H1 (cell line): ENCODE measurements at places on chromosomes 12 and 14. TPM values are rescaled to one million over a fixed set of nuclear protein-coding genes. Genes with fewer than 3 reads are reported as not detected.
A peak's percentile ranks its signal among the peaks of the same experiment; 100 is the strongest.

GRCh38 chr12:49887536-49888401, 15.9 kb downstream of the FAIM2 start:
- H3K36me3 ChIP-seq: no peaks in the 10 kb centered on the region
- no peak overlapping the region for H3K27ac ChIP-seq
- no peaks in the 10 kb centered on the region for H3K27me3 ChIP-seq
- H3K4me3 ChIP-seq: no peak overlapping the region
- peaks cover 19% of the 10 kb centered on the region for H3K4me1 ChIP-seq
- DNase-seq: no peak

OAS2 gene
- total RNA-seq: not detected in 2 replicates

KRT3 gene
- total RNA-seq: not detected in 2 replicates

GRCh38 chr12:88188180-88188579, 46.1 kb downstream of the TMTC3 start:
- DNase-seq: no peak
- no peaks in the 10 kb centered on the region for H3K27me3 ChIP-seq
- no peak overlapping the region for H3K4me3 ChIP-seq
- no peak overlapping the region for H3K27ac ChIP-seq
- no peaks in the 10 kb centered on the region; the same call in 1 of the 2 replicates for H3K36me3 ChIP-seq

DNA sequence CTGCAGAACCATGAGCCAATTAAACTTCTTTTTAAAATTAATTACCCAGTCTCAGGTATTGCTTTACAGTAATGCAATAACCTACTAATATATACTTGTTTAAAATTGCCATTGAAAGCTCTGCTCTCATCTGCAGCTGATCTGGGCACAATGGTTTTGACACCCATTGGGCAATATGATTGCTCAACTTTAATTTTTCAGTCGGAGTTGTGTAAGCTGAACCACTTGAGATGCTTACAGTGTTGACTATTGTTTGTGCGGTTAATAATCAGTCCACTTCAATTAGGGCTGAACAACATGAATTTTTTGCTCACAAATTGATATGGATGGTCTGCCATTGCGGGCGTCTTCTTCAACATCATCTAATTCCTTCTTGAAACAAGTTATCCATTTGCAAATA, 18.0 kb upstream of the OR4K5 start:
- no peak overlapping the region for H3K4me3 ChIP-seq
- no peak overlapping the region for H3K27ac ChIP-seq
- H3K4me1 ChIP-seq: no peaks in the 10 kb centered on the region
- no peak for DNase-seq
- no peaks in the 10 kb centered on the region for H3K36me3 ChIP-seq

GPR137C gene
- total RNA-seq: 3.2 and 4.3 TPM in 2 replicates

THAP2 gene
- total RNA-seq: 5.3 and 6.8 TPM in 2 replicates

GRCh38 chr12:66962290-66962689, 283.4 kb upstream of the GRIP1 start:
- H3K4me3 ChIP-seq: no peak overlapping the region
- H3K27me3 ChIP-seq: no peaks in the 10 kb centered on the region
- DNase-seq: no peak
- H3K36me3 ChIP-seq: no peaks in the 10 kb centered on the region

- peaks cover 32% of the 10 kb centered on the region for H3K4me1 ChIP-seq
- no peaks in the 10 kb centered on the region for H3K36me3 ChIP-seq
- peak overlapping the region; percentile 81 for H3K4me3 ChIP-seq
- peak overlapping the region; percentile 71; the same call in 1 of the 2 replicates for H3K27ac ChIP-seq
These were observed 1.1 kb downstream of the LRP1 start for GRCh38 chr12:57129321-57129842.

DNA sequence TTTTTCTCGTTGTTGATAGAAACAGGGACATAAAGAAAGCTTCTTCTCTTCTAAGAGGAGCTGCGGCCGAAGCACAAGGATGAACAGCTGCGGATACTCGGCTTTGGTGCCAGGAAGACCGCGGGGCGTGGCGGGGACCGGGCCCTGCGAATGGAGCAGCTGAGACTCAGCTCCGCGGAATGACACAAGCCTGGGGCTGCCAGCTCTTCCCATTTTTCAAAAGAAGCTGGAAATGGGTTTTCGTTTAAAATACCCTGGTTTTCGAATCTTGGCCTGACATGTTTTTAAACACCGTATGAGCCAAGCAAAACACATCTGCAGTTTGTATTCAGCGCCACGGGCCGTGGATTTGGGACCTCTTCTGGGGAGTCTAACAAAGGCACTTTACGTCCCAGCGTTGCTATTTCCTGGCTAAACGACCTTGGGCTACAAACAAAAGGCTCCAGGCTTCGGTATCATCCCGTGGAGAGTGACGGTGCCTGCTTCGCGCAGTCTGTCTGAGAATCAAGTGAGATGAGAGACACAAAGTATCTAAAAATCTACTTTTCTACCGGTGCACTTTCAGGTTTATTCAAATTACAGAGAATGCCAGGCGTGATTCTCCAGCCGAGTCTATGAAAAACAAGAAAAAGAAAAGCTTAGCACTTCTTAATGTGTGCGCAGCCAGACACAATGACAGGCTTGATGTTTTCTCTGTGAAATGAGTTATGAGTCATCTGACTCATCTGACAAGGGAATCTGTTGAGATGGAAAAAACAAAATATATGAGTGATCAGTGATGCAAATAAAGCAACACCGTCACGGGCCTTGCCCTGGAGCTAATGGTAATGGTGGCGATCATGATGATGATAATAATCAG, 114.0 kb upstream of the TMEM132D start:
- H3K4me3 ChIP-seq: no peak overlapping the region
- no peak overlapping the region for H3K27ac ChIP-seq
- peaks cover 4% of the 10 kb centered on the region; the same call in 1 of the 2 replicates for H3K27me3 ChIP-seq
- no peak for DNase-seq

DNA sequence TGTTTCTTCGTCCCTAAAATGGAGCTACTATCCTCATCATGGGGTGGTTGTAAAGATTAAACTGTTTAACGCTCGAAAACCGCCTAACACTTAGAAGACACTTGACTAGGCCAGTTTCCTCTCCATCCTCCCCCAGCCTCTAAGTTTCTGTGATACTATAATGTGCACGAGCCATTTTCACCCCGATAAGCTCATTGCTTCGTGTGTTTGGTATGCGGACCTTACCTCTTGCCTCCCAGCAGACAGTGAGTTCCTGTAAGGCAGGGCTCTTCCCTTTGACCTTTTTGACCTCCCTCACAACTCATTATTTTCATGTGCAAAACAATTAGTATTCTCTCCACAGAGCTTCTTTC, 499 bp upstream of the GXYLT1 start:
- peaks cover 8% of the 10 kb centered on the region; the same call in 1 of the 2 replicates for H3K4me1 ChIP-seq
- no peak overlapping the region for H3K27ac ChIP-seq
- H3K27me3 ChIP-seq: peaks cover 11% of the 10 kb centered on the region; the same call in 1 of the 2 replicates
- H3K4me3 ChIP-seq: peak overlapping the region; percentile 83

TBC1D30 gene
- total RNA-seq: 5.5 and 5.7 TPM in 2 replicates

DNA sequence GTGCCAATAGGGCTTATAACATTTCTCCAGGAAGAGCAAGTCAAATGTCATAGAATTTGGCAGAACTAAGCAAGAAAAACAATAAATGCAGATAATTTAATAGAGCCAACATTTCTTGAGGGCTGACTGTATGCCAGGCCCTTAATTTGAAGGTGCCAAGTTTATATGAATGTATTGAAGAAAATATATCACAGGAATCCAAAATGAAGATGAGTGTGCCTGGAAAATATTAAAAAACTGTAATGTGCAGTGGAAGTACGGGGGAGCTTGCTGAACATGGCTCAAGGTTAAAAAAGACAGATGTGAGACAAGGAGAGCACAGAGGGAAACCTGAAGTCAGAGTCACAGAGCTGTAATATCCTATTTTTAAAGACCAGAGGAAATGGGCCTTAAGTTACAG, 16.4 kb downstream of the NR1H4 start:
- H3K36me3 ChIP-seq: no peaks in the 10 kb centered on the region
- H3K27ac ChIP-seq: no peak overlapping the region
- H3K27me3 ChIP-seq: no peaks in the 10 kb centered on the region
- H3K4me3 ChIP-seq: no peak overlapping the region
- no peaks in the 10 kb centered on the region for H3K4me1 ChIP-seq

- no peak for DNase-seq
- H3K27ac ChIP-seq: no peak overlapping the region
- no peaks in the 10 kb centered on the region for H3K27me3 ChIP-seq
These were observed 47.2 kb downstream of the MAP1LC3B2 start for GRCh38 chr12:116606397-116606796.

ASPG gene
- total RNA-seq: 0.34 and 0.46 TPM in 2 replicates

DNA sequence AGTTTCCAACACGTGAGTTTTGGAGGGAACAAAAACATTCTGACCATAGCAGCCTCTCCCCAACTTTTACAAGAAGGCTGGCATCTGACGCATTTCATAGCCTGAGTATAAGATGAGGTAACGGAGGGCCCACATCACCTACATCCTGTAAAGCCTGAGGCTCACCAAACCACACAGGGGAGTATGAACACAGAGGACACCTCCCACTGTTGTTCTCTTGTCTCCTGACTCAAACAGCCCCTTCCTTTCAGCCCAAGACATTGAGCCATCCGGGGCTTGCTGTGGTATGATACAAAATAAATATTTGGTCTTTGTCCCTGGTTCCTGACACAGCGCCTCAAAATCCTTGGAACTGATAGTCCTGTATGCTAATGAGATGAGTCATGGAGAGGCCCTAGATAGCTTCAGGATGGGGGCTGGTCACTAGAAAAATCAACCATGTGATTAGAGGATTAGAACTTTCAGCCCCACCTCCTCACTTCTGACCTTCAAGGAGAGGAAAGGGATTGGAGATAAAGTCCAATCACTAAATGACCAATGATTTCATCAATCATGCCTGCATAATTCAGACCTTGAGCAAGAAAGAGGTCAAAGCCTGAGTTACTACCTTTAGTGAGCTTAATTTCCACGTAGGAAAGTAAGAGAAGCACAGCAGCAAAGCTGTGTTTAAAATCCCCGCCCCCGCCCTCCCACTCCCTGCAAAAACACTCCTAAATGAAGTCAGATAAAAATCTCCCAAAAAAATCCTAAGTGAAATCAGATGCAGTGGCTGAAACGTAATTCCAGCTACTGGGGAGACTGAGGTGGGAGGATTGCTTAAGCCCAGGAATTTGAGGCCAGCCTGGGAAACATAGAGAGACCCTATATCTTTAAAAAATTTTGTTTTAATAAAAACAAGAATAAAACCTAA, 236.4 kb downstream of the PCNX1 start:
- H3K4me1 ChIP-seq: peaks cover 4% of the 10 kb centered on the region
- no peaks in the 10 kb centered on the region for H3K36me3 ChIP-seq
- H3K27ac ChIP-seq: no peak overlapping the region

DNA sequence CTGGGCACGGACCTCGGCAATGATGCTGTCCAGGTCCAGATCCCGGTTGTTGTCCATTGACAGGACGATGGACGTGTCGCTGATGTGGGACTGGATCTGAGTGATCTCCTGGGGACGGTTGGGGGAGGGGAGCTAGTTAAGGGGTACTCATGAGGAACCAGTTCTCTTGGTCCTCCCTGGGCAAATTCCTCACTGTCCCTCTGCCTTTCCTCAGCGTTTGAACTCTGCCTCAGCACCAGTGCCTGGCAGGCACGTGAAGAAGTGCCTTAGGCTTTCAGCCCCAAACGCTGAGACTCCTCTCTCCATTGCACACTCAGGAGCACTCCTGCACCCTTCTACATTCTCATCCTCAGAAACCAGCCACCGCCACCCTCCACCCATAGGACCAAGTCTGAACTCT, 9.7 kb downstream of the KRT72 start:
- no peak overlapping the region for H3K4me3 ChIP-seq
- no peak overlapping the region for H3K27ac ChIP-seq
- no peaks in the 10 kb centered on the region for H3K27me3 ChIP-seq
- H3K36me3 ChIP-seq: no peaks in the 10 kb centered on the region

DNA sequence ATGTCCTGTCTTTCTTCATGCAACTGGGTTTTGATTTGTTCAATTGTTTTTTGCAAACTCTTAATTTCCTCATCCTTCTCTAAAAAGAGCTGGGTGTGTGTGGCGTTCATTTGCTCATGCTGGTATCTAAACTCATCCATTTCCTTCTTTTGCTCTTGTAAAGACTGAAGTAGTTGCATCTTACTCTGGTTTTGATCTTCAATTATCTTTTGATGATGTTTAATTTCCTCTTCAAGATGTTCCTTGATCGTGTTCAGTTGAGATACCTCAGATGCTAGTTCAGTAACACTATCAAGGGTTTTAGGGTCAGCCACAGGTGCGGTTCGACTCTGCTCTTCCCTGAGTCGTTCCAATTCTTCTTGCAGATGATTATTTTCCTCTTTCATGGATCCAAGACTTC, 34.8 kb downstream of the TRIP11 start:
- no peak overlapping the region for H3K27ac ChIP-seq
- H3K4me1 ChIP-seq: no peaks in the 10 kb centered on the region
- peaks cover 5% of the 10 kb centered on the region for H3K36me3 ChIP-seq
- no peaks in the 10 kb centered on the region for H3K27me3 ChIP-seq

FOXN4 gene
- total RNA-seq: 0.26 and 0.57 TPM in 2 replicates

- no peaks in the 10 kb centered on the region for H3K27me3 ChIP-seq
- H3K27ac ChIP-seq: no peak overlapping the region
These were observed 114.3 kb downstream of the KSR2 start for GRCh38 chr12:117854339-117855012.

PLEKHG7 gene
- total RNA-seq: not detected in 2 replicates

PMCH gene
- total RNA-seq: not detected in 2 replicates

ABCC9 gene
- total RNA-seq: not detected in 2 replicates
